ENCODE measurements at places on chromosomes 2 and 18.

GRCh38 chr2:88234760-88235159, 64.6 kb downstream of the THNSL2 start:
- DNase-seq = no peak

DNA sequence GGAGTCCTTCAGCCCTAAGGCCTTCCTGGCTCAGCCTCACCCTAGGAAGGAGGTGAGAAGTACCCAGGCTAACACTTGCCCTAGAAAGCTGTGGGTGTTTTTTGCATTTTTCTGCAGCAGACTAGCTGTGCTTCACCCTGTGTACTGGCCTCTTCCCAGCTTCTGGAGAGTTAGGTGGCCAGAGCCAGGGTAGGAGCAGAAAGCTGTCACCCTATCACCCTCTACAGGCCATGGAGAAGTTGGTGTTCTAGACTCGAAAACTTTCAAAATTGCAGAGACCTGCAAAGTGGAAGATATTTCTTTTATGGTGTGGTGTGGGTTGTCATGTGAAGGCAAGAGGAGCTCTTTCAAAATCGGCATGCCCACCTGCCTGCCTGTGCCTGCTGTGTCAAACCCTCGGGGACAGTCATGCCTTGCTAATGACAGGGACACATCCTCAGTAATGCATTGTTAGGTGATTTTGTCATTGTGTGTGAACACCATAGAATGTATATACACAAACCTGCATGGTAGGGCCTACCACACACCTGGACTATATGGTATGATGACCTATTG, 29.8 kb downstream of the EHD3 start:
- no peak for DNase-seq

DNA sequence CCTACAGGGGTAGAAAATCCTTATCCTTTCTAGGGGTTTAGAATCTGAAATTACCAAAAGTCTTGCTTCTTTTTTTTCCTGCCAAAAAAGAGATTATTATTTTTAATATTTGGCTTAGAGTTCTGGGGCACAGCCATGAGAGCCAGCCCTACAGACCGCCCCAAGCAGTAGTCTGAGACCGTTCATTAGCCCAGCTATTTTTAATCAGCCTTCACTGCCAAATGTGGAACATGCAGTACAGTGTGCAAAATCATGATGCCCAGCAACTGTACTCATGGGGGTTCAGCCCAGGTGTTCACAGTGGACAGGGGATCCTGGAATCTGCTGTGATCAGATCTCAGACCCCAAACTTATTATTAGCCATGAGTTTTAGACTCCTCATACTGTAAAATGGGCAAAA, 60.4 kb downstream of the GRB14 start:
- DNase-seq = no peak

GRCh38 chr2:28093768-28094167, 203.2 kb downstream of the BABAM2 start:
- no peak for DNase-seq

GRCh38 chr2:25341011-25341727, 556 bp downstream of the DNMT3A start:
- no peak for DNase-seq

DNA sequence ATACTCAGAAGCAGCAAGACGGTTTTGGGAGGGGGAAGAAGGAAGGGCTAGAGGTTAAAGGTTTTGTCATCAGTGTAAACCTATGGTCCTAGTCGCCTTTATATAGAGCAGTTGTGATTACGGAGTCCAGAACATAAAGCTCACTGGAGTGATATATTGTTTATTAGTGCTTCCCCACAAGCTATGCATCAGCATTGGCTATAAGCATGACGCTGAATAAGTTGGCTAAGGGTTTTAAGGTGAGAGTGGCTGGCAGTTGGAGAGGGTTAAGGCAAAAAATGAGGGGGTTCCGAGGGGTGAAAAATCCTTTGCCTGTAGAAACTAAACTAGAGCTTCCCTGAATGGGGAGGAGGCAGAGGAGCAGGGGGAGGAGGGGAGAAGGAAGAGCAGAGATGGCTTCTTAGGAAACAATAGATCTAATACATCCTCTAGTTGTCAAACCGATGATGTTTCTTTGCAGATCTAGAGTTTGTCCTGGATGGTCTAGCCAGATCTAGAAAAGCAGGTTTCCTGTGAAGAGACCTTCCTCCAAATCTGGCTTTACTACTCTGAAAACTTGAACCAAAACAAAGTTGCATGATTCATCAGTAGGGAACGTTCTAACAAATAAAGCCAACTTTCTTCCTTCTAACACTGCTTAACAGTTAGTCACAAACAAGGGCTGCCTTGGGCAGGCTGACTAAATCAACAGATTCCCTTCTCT, 2.5 kb downstream of the KLF7 start:
- DNase-seq = no peak

- no peak for DNase-seq
Observed at GRCh38 chr2:138207074-138207930, 243.0 kb downstream of the HNMT start.

DNA sequence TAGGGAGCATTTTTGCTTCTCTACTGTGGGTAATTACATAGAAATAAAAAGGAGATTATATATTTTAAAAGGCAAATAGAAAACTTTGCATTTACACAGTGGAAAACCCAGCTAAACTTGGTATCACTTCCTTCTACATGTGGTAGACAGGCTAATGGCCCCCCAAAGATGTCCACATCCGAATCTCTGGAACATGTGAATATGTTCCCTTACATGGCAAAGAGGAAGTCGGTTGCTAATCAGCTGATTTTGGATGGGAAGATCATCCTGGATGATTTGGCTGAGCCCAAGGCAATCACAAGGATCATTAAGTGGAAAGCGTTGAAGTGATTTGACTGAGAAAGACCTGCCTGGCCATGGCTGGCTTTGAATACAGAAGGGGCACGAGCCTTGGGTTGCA, 26.2 kb downstream of the CREG2 start:
- DNase-seq = no peak

- DNase-seq = no peak
Observed at GRCh38 chr2:219076253-219076652, 15.5 kb upstream of the IHH start.

DNA sequence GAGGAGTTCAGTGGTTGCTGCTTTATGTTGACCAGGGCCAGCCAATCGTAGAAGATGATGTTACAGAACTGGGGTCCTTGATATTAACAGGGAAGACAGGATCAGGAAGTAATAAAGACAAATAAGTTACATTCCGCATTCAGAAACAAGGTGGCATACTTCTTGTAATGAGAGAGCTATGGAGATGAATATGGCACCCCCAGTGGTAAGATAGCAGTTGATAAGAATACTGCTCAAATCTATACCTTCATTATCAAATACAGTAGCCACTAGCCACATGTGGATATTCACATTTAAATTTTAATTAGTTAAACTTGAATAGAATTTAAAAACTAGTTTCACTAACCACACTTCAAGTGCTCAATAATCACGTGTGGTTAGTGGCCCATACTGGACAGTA, 290.4 kb upstream of the RBMS1 start:
- no peak for DNase-seq

DNA sequence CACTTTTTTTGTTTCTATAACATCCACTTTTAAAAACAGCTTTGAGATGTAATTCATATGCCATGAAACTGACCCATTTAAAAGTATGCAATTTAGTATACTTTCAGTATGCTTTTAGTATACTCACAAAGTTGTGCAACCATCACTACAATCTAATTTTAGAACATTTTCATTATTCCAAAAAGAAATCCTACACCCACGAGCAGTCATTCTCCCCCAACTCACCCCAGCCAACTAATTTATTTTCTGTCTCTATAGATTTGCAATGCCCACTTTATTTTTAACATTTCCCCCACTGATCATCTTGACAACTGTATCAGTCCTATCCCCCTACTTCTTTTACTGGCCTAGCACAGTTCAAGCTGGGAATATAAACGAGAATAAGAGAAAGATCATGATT, 39.1 kb downstream of the FAM98A start:
- DNase-seq = no peak

- DNase-seq = no peak
Observed at GRCh38 chr2:143968360-143968759, 551.6 kb downstream of the ZEB2 start.

DNA sequence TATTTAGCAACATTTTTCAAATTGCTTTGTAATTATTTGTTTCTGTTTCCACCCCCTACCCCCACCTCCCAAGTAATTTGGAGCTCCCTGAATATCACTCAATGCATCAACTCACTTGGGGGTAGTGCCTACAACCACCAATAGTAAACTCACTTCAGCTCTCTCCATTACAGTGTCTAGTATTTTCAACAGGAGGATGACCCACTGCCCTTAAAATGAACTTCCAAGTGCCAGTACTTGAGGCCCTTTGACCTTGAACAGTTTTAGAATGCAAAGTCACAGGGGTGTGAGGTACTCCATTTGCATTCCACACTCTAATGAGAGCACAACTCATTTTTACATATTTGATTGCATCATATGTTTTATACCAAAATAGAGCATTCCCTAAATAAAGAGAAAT, 523.0 kb downstream of the ERBB4 start:
- no peak for DNase-seq

GRCh38 chr2:207390302-207391095, 139.3 kb upstream of the CREB1 start:
- DNase-seq = no peak

GRCh38 chr18:12023375-12023774, 42.1 kb downstream of the IMPA2 start:
- DNase-seq = no peak

DNA sequence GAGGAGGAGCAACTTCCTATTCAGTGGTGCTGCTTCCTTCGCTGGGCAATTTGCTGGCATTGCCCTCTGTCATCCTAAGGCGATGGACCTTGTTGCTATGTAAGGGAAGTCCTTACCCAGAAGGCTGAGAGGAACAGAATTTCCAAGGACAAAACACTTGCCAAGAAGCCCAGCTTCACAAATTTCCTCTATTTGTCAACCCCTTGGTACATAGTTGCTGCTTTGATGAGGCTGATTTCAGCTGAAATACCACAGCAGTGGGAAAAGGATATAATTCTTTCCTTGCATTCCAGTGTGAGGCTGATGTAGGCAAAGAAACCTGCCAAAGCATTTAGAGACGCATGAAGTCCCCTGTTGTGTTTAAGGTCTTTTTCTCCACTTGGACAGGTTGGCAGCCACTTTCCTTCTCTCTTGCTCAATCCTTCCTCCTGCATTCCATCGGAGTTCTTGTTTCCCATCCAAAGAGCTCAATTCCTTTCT, 16.4 kb upstream of the ST3GAL5 start:
- DNase-seq = no peak

DNA sequence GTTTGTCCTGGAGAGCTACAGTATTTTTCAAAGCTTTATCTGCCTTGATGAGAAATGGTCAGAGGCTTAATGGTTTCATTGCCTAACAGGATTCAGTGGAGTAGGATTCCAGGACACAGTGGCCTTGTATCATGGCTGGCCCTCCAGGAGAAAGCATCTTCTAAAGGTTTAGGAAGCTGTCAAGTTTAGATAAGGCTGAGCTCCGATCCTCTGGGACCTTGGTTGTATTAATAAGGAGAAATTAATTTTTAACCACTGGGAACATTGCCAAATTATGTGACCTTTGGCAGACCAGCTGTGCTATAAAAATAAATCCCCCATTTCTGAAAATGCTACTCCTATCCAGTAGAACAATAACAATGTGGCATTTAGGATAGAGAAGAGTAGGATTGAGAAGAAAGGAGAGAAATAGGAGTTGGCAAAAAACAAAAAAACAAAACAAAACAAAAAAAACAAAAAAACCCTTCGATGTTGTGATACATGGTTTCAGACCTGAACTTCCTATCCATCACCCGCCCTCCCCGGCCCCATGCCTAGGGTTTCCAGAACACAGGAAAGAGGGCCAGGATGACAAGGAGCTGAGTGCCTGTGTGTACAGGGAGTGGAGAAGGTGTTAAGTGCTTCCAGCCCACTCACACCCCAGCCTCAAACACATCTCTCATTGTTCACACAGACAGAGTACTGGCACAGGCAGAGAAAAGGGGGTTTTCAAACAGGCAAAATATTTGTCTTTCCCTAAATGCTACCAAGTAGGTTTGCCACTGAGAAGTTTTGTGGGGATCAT, 6.3 kb downstream of the NRP2 start:
- DNase-seq = no peak

- DNase-seq = no peak
Observed at GRCh38 chr2:171482877-171483276, 39.4 kb upstream of the CYBRD1 start.

DNA sequence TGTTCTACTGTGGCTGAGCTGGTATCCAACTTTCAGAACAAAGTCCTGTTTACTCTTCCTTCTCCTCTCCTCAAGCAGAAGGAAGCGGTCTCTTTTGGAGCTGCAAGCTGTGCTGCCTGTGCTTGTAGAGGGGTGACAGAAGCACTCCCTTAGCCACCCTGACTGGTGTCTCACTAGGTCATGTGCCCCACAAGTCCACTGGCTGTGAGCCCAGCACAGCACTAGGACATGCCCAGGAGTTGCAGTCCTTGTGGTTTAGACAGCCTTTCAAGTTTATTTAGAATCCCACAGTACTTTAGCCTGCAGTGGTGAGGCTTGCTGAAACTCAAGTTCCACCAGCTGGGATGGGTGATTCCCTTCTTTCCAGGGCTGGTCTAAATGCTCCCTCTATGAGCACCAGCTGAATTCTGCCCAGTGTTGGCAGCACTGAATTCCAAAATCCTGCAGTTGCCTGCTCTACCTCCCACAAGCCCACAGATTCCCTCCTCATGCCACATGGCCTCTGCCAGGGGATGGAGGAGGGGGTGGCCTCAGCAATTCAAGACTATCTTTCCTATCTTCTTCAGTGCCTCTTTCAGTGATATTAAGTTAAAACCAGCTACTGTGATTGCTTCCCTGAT, 61.2 kb downstream of the CCDC85A start:
- no peak for DNase-seq

GRCh38 chr2:120740765-120741524, 5.3 kb downstream of the GLI2 start:
- no peak for DNase-seq

GRCh38 chr2:125312342-125312741, 1287.3 kb downstream of the CNTNAP5 start:
- no peak for DNase-seq

DNA sequence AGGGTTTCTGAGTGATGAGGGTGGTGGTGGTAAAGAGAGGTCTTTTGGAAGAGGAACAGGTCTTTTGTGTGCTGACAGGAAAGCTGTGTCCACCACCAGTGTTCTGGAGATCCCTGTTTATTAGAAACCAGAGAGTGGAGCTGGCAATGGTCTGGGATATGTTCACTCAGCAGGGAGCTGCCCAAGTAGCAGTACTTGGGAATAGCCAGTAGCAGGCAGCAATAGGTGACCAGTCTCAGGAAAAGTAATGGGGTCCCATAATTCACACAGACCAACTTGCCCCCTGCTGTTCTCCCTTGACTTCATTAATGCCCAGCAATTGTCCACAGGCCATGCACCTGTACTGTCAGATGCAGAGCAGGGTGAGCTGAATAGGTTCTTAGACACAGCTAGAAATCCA, 1.8 kb downstream of the TSPYL6 start:
- DNase-seq = no peak

- DNase-seq = no peak
Observed at GRCh38 chr2:65353046-65353445, 79.4 kb downstream of the SPRED2 start.

GRCh38 chr18:55477499-55477859, 110.5 kb downstream of the TCF4 start:
- no peak for DNase-seq
